Activated T-cell treated with anti-CD3 and anti-CD28 coated beads, Interleukin-2, amount 50 U/mL, for 72 hours (primary cell): ENCODE measurements at places on chromosomes 6 and 20.

GRCh38 chr20:31716818-31717477 lies 5.7 kb downstream of the BCL2L1 start:
- no peak for DNase-seq

- no peak for DNase-seq
Observed at GRCh38 chr6:33147807-33148666, 44.2 kb downstream of the COL11A2 start.

GRCh38 chr20:61949363-61949713 lies 116.3 kb downstream of the TAF4 start:
- DNase-seq = no peak

DNA sequence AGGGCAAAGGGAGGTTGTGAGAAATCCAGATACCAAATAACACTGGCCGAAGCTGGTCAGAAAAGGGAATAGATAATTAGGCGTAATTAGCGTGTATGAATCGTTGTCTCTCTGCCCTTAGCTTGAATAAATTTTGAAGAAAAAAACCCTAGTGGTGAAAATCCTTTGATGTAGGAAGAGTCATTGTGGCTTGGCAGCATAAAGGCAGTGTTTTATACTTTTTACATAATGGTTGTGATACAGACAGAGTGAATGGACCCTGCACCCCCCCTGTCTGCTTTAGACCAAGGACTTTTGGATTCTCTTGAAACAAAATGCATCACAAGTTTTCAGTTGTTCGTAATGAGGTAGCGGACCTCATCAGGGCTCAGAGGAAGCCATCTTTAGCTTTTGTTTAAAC lies 126.5 kb downstream of the AFG1L start:
- no peak for DNase-seq

DNA sequence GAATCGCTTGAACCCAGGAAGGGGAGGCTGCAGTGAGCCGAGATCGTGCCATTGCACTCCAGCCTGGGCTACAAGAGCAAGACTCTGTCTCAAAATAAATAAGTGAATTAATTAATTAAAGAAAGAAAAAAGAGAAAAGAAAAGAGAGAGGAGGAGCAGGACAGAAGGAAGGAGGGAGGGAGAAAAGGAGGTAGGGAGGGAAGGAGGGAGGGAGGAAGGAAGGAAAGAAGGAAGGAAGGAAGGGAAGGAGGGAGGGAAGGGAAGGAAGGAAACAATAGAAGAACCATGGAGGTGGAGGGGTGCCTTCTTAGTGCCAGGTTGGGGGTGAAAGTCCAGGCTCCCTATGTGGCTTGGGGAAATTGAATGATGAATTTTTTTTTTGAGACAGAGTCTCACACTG lies 6.5 kb upstream of the AHCY start:
- DNase-seq = no peak

DNA sequence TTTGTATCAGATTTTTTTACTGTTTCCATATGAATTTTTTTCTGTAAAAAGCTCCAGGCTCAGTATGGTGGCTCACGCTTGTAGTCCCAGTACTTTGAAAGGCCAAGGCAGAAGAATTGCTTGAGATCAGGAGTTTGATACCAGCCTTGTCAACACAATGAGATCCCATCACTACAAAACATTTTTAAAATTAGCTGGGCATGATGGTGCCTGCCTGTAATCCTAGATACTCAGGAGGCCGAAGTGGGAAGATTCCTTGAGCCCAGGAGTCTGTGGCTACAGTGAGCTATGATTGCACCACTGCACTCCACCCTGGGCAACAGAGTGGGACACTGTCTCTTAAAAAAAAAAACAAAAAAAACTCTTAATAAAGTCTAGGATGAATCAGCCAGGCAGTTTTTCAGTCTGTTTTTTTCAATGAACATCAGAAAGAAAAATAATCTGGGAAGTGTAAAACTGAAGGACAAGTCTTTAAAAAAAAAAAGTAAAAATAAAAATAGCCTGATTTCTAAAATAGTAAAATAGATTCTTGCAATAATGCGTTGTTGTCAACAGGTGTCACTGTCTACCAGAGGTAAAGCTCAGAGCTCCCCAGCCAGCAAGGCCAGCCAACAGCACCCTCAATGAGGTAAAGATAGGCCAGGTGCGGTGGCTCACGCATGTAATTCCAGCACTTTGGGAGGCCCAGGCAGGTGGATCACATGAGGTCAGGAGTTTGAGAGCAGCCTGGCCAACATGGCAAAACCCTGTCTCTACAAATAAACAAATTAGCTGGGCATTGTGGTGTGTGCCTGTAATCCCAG lies 9.3 kb upstream of the ATG5 start:
- DNase-seq = peak; percentile 49

DNA sequence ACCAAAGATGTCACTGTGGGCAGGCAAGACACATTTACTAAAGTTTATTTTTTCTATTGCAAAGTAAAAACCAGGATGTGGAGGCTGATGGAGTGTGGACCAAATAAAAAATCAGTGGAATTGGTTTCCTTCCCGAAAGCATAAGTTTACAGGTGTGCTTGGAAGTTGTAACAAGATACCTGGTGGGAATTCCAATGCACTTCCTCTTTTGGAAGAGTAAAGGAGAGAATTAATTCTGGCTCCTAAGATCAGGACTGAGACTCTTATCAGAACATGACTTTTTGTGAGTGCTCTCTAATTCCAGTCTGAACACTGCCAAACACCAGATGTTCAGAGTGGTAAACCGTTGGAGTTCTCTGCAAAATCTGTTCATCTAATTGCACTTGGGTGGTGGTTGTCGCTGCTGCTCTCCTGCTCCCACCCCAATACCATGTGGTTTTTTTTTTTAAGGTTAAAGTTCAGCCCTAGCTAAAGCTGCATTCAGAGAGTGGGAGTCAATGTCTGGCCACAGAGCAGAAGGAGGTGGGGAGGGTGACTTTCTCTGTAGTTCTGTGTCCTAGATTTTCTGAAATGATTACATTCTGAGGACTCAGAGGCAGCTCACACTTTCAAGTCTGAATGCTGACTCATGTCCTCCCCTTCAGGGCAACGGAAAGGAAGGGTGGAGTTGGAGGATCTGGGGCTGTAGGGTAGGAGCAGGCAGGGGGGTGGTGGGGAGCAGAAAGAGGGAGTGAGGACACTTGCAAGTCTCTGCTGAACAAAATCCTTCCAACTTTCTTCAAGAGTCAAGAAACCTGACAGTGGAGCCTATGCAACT lies 275.8 kb upstream of the PRDM1 start:
- peak; percentile 64 for DNase-seq

- no peak for DNase-seq
Observed at GRCh38 chr20:37142708-37143107, 36.4 kb upstream of the RPN2 start.

GRCh38 chr6:20740727-20741126 lies 206.5 kb downstream of the CDKAL1 start:
- no peak for DNase-seq

DNA sequence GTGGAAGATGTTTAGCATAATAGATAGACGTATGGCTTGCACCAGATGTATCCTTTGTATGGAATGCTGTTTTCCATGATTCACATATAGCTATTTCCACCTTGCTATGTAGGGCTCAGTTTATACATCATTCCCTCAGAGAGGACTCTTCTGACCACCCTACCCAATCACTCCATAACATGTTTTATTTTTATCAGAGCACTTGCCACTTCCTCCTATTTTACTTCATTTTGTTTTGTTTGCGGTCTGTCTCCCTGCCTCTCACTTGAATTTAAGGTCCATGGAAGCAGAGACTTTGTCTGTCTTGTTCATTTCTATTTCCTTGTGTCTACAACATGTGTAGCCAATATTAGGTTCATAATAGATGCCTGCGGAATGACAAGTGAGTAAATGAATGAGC lies 266.9 kb upstream of the CITED2 start:
- DNase-seq = no peak

DNA sequence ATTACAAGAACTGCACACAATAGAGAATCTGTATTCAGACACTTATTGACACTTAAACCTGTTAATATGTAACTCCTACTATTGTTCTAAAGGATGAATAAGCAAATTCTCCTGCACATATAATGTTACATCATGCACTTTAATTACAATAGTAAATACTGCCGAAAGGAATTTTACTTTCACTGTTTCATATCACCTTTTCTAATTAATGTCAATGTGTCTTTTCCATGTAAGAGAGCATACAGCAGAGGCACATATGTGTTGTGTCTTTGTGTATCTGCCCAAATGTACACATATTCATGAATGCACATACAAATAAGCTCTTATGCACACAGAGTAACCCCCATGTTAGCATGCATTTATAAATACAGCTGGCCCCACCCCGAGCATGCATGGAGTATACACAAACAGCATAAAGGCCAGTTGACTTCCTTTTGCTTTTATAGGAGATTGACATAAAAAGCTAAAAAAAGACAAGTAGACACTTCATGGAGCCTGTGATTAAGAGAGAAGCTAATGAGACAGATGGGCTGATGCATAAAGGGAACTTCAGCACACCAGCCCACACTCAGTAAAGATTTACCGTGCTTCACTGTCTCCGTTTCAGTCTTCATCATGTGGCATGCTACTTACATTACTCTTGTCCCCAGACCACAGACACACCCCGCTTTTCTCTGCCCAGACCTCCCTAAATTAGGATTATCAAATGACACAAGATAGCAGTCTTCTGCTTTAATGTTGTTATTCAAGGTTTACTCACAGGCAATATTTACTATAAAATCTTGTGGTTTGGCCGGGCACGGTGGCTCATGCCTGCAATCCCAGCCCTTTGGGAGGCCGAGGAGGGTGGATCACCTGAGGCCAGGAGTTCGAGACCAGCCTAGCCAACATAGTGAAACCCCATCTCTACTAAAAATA lies 184.6 kb downstream of the ATXN1 start:
- DNase-seq = no peak

GRCh38 chr6:132365281-132365907 lies 35.9 kb downstream of the MOXD1 start:
- DNase-seq = no peak
